ENCODE measurements at places on chromosomes 6 and 20.

DNA sequence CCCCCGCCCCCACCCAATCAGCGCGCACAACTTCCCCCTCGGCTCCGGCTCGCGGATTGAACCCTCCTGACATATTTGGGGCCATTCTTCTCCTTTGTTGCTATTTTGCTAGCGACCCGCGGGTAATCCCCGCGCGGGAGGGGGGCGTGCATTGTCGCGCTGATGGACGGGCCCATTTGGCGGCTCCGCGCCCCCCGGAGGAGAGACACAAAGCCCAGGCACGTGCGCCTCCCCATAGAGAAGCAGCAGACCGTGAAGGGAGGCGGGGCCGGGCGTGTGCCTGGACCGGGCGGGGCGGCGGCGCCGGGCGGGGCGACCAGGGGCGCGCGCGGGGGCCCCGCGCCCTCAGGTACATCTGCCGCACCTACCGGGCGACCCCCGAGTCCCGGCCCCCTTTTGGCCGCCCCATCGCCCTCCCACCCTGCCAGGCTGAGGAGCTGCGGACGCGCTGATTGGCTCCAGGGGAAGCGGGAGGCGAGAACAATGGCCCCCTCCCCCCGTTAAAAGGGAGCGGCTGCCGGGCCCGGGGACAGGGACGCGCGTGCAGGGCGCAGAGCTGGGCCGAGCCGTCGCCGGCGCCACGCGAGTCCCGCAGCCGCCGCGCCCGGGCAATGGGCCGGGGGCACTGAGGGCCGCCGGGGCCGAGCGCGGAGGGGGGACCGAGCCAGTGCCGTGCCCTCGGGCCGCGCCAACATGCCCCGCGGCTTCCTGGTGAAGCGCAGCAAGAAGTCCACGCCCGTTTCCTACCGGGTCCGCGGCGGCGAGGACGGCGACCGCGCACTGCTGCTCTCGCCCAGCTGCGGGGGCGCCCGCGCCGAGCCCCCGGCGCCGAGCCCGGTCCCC lies at the start of gene INSM1:
Gene INSM1, plus strand, starts transcription at position 530 of the 843 bp plus-strand sequence. Its CDS starts 164 bp downstream, at position 694.
- no peak for DNase-seq

DNA sequence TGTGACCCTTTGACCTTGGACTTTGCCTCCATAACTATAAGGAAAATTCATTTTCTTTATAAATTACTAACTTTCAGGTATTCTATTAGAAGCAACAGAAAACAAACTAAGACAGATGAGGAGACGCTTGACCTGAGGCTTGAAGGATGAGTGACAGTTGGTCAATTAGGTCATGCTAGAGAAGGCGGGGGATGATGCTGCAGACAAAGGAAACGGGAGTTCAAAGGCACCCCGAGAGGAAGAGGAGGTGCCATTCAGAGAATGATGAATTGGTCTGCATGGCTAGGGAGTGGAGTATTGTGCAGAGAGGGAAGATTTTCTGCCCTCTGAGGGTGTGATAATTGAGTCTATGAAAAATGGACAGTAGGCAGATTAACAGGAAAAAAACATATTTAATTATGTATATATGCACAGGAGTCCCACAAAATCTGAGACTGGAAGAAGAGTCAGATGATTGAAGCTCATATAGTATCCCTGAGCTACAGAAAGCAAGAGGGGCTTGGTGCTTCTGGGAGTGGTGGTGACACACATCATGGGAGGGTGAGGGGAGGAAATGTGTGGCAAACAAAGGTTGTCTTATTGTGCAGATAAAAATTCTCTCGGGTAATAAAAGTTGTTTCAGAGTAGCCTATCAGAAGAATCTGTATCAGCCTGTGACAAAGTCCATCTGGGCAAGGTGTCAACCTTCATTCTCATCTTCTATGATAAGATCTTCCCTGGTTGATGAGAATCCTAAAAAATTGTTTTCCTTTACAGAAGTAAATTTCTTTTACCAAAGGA lies 20.4 kb upstream of the FUCA2 start:
- no peak for DNase-seq

- DNase-seq, result peak; percentile 58
These were observed 43.6 kb upstream of the SLC32A1 start for GRCh38 chr20:38680500-38681306.

DNA sequence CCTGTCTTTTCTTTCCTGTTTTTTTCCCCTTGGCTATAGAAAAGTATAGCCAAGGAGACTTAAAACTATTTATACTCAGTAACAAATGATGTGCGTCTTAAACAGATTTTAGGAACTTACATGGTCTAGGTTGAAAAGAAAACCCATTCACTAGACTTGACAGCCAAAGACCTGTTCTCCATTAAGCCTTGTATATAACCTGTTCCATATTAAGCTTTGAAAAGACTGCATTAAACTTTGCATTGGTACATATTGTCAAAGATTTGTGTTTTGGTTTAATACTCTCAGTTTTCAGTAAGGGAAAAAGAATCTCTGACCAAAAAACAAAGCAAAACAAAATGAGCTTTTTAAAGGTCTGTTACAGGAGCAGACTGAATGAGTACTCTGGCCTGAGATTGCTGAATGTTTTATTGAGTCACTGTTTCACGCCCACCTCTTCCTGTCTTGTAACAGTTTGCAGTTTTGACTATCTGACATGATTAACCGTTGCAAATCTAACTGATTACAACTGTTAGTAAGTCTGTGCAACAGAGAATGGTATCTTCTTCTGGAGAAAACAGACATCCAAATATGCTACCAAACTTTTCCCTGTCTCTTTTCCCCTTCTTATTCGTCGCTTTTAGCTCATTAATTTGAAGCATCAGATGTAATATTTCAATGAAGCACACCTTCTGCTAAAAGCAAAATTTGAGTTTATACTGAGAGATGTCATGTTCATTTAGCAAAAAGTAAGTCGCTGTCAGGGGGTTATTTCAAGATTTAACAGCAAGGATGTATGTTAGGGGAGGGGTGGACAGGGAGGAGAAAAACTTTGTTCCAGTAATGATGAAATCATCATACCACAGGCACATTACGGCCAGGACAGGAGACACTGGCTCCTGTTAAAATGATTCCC lies 59.1 kb upstream of the SUPT3H start:
- DNase-seq, result peak; percentile 86

- DNase-seq, result no peak
These were observed 299.8 kb downstream of the BTBD9 start for GRCh38 chr6:38339914-38340313.

GRCh38 chr6:4281341-4282293 lies 146.2 kb upstream of the ECI2 start:
- DNase-seq, result no peak

DNA sequence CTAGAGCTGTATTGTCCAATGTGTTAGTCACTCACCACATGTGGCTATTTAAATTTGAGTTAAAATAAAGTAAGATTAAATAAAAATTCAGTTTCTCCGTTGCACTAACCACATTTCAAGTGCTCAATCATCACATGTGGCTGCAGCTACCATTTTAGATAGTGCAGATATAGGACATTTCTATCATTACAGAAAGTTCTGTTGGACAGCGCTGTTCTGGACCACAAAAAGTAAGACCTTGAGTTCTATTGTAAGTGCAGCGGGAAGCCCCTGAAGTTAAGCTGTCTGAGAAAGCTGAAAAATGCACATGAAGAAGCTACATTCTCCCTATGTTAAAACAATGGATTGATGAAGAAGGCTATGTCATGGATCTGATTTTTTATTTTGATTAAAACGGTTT lies 1.1 kb downstream of the ORC3 start:
- peak; percentile 18 for DNase-seq

- no peak for DNase-seq
These were observed 11.9 kb upstream of the MYCT1 start for GRCh38 chr6:152685819-152686218.

DNA sequence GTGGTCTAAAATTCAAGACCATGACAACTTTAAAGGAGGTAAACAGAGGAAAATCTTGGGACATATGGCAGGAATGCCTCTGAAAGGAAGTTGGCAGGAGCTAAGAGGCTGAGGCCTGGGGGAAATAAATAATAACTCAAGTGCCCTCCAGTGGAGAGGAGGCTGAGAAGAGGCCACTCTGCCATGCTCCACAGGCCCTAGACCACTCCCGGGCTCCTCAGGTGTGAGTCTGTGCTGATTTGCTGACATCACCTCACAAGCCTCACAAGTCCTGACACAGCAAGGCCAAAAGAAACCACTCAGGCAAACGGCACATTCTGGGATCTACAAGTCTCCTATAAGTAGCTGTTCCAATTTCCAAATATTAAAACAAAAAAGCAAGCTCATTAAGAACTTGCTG lies 91.0 kb upstream of the RIPOR2 start:
- DNase-seq, result no peak

DNA sequence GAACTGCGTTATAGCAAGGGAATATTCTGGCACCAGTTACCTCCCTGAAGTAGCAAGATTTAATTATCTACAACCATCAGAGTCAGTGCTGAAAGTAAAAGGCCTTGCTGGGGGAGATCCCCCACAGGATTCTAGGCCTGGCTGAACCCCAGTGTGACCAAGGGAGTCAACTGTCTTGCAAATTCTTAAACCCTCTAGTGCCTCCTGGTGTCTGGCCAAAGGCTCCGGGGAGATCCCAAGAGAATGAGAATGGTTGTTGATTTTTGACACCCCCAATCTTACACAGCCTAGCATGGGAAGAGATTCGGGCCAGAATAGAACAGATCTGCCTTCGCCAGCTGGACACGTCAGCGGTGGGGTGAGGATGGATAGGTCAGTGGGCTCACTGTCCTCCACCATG lies 179.4 kb downstream of the ERMARD start:
- no peak for DNase-seq

- DNase-seq, result no peak
These were observed 17.4 kb downstream of the TMEM242 start for GRCh38 chr6:157305670-157306653.

DNA sequence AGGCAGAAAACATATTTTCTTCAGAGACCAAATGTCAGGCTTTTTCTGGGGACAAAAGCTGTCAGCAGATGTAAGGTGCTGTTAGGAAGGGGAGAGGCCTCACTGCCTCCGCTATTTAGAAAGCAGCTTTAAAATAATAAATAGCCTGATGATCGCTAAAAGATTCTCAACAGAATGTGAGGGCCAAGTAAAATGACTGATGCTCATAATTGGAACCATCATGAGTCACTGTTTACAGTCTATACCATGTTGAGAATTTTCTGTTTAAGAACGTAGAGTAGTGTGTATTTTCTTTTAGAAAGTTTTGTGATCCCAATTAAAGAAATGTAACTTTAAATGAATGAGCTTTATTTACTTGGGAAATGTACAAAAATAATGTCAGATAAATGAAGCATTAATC lies 220.0 kb downstream of the CLIC5 start:
- no peak for DNase-seq

- peak; percentile 100 for DNase-seq
These were observed 100.3 kb downstream of the GMPR start for GRCh38 chr6:16338577-16339264.

DNA sequence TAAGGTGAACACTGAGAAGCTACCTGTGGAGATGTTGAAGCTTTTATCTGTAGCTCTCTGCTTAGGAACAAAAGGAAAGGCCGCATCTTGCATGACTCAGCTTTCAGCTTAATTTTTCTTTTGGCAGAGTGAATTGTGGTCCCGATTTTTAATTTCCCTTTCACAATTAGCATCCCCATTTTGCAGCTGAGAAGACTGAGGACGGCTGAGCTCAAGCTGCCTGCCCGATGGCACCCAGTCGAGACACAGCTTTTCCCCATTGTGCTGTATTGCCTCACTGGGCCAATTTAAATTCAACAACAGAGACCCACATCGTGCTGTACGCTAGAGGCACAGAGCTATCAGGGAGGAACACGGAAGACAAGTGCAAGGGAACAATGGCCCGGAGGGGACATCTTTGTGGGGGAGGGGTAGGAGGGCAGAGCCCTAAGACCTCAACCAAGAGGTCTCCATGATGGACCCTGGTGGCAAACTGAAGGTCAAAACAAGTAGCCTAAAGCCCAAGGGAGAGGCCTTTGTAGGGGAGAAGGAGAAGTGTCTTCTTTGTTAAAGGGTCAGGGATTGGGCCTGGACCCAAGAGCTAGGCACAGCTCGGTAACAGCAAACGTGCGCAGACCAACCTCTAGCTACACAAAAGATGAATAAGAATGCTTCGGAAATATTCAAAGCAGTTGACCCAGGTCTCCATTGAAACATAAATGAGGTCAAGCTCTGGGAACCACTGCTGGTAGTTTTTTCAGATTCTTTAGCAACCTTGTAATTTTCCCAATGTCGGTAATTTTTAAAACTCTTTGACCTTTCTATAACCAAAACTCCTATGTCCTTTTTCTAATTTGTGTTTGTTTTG lies 13.3 kb upstream of the QKI start:
- DNase-seq, result no peak

DNA sequence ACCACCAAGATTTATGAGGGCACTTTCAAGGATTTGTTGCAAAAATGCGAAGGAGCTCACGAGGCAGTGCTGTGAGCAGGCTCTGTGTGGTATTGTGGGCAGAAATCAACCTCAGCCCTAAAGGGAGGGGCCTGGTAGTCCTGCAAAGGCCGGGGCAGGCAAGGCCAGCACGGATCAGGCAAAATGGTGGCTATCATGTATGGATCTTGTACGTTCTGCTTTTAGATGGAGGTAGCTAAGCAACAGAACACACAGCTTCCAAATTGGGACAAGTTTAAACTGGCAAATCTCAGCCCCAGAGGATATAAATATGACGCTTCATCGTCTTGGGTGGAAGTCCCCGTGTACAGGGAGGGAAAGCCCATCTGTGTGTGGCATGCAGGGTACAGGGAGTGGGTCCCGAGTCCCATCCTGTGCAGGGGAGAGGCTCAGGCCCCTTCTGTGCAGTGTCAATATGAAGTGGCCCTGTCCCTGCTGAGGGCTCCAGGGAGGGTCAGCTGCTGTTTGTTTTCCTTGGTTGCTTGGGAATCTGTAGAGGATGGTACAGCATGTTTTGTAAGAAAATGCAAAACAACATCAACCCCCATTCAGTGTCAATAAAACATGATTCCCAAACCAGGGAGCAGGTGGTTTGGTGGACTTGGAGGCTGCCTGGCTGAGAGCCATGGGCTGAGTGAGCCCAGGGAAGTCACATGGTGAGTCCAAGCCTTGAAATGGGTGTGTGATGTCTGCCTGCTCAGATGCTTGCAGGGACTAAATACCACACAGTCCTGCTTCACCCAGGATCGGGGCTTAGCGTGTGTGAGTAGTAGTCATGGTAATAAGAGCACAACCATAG lies 113.0 kb downstream of the SYCP2 start:
- DNase-seq, result no peak

GRCh38 chr6:7974938-7975763 lies 64.6 kb upstream of the TXNDC5 start:
- peak; percentile 85 for DNase-seq

GRCh38 chr6:113920663-113921267 lies 50.2 kb downstream of the HDAC2 start:
- no peak for DNase-seq

GRCh38 chr6:45647341-45648261 lies 269.9 kb upstream of the SUPT3H start:
- no peak for DNase-seq

- DNase-seq, result no peak
These were observed 20.4 kb downstream of the MAFB start for GRCh38 chr20:40668449-40669228.

Measured in foreskin fibroblast (primary cell).